ENCODE measurements at places on chromosomes 6 and 20.
A peak's percentile ranks its signal among the peaks of the same experiment; 100 is the strongest.

GRCh38 chr6:42292004-42292740, 74.5 kb upstream of the MRPS10 start:
- DNase-seq, result peak; percentile 18

- DNase-seq, result no peak
Observed at GRCh38 chr20:54550776-54551396, 75.5 kb downstream of the DOK5 start.

- no peak for DNase-seq
Observed at GRCh38 chr6:11722805-11723631, 55.6 kb downstream of the ADTRP start.

DNA sequence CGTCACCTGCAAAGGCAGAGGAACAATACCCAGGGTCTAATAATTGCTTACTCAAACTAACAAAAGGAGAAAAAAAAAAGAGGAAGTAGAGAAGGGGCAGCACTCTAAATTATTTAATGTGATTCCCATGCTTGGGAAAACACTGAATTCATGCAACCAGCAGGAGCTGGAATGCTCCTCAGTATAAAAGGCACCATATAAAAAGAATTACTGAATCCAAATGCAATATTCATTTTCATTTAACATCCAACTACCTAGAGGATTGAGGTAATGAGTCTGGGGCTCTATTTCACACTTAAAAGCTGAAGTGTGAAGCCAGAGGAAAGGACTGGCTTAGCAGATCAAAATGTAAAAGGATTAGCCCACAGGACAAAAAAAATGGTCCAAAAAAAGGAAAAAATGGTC, 8.7 kb downstream of the B4GALT5 start:
- no peak for DNase-seq

DNA sequence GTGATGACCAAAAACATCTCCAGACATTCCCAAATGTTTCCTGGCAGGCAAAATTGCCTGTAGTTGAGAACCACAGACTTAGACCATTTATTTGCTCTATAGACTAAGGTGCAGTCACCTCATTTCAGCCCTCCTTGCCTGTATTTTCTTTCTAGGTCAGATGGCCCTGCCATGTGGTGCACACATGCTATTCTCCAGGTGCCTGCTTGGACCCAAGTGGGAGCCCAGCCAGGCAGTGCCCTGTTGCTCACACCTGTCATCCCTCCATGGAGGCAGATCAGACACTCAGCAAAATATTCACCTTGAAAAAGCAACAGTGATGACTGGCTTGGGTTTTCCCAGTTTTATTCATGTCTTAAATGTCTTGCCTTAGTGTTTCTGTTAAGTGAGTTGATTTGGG, 311.4 kb downstream of the TFAP2C start:
- DNase-seq, result no peak

DNA sequence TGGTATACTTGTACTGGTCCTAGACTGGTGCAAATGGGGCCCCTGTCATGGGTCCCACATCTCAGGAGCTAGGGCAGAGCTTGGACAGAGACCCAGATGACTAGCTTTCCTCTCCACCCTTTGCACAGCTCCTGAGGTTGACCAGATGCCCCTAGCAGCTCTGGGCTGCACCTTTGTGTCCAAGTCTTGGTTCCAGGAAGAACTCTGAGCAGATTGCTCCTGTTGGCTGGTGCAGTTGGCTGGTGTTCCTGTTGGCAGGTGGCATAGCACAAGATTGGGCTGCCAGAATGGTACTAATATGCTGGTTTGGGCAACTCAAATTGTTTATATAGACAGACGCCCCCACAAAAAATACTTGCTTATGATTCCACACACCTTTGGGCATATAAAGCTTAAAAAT, 89.4 kb upstream of the EZR start:
- DNase-seq, result no peak

DNA sequence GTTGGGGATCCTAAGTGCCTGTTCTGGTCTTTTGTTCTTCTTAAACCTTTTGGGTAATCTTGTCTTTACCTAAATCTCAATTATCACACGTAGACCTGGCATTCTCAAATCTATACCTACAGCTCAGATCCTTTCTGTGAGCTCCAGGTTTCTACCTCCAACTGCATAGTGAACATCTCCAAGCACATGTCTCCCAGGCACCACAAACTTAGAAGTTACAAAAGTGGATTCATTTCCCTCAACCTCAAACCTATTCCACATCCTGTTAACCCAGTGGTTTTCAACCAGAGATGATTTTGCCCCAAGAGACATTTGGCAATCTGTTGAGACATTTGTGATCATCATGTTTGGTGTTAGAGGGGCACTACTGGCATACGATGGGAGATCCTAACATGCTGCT, 183.5 kb downstream of the TENT5A start:
- no peak for DNase-seq

- DNase-seq, result peak; percentile 67
Observed at GRCh38 chr6:167580619-167580911, 246.1 kb upstream of the AFDN start.

DNA sequence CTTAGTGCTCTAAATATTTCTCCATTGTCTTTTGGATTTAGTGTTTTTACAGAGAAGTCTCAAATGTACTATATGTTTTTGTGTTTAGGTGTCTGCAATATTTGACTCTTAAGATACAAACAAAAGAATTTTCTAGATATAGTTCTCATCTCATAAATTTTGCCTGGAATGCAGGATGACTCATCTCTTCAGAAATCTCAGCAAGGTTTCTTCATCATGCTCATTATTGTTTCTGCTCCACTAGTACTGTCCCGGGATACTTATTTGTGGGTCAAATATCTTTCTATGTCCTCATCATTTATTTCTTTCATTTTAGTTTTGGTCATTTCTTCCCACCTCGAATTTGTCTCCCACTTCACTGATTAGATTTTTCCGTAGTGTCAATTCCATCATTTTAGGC, 9.5 kb downstream of the AHI1 start:
- no peak for DNase-seq

DNA sequence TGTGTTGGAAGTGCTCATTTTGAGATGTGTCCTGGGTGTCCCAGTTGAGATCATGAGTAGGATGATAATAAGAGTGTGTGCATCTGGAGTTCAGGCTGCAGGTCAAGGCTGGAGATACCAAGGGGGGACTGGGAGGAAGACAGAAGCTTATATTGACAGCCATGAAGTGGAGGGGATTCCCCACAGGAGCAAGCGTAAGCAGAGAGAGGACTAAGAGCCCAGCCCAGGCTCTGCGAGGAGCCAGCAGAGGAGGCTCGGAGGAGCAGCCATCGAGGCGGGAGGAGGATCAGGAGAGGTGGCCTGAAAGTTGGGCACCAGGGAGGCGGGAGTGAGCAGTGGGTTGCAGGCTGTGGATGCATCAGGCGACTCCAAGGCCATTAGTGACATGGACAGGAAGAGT, 116.2 kb downstream of the SLC24A3 start:
- DNase-seq, result no peak

- DNase-seq, result no peak
Observed at GRCh38 chr6:100452998-100453397, 11.7 kb downstream of the SIM1 start.

DNA sequence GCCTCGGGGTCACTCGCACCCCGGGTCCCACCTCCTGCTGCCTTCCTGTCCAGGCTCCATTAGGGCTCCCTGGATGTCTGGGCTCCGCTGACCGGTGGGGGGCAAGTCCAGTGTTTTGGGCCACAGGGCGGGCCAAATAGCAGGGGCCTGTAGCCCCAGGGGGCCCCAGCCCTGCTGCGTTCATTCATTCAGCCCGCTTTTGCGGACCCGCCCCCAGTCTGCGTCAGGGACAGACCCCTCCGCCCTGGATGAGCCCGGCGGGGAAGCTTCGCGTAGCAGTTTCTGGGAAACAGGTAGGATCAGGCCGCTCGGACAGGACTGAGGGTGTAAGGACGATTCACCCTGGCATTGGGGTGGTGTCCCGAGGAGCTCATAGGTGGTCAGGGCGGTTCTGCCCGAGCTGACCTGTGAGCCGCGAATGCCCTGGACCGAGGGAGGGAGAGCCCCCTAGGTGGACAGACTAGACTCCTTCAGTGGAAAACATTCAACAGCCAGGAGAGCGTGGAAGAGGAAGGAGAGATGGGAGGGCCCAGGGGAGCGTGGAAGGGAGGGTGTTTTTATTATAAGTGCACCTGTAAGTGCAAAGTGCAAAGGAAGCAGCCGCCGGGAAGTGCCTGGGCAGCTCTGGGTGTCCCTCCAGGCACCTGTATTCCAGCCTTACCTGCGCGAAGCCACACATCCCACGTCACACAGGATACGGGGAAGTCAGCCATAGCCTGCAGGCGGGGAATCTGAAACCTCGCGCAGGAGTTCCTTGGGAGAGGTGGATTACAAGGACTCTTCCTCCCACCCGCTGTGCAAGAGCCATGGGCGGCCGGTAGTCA, 662 bp downstream of the ENTPD6 start:
- DNase-seq, result no peak

DNA sequence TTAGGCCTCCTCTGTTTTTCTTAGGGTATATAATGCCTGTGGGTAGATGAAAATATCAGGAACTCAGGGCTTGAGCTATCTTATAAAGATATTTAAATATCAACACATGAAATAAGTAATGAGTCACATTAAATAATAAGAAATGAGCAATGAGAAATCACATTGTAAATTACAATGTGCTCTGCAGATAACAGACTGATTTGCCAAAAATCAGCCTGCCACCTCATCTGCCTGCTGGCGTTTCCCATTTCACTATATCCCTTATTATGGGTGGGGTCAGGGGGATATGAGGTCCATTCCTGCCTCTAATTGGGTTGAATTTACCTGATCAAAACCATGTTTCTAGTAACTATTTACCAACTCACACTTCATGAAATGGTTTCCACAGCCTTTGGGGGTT, 335.2 kb downstream of the CDC5L start:
- DNase-seq, result no peak

DNA sequence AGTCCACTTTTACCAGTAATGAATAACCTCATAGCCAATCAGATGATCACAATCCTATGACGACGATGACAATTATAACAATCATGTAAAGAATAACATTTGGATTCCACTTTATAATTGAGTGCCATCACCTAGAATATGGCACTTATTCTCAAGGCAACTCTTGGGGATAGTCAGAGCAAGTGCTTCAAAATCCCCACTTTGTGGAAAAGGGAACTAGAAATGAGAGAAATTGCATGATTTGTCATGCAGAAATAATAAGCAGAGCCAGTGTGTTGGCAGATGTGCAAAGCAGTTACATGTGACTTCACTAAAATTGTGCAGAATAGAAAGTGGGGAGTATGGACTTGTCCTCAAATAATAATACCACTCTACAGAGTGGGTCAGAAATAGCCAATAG, 41.3 kb downstream of the FRK start:
- DNase-seq, result no peak

- DNase-seq, result no peak
Observed at GRCh38 chr6:11467364-11467763, 70.2 kb upstream of the TMEM170B start.

DNA sequence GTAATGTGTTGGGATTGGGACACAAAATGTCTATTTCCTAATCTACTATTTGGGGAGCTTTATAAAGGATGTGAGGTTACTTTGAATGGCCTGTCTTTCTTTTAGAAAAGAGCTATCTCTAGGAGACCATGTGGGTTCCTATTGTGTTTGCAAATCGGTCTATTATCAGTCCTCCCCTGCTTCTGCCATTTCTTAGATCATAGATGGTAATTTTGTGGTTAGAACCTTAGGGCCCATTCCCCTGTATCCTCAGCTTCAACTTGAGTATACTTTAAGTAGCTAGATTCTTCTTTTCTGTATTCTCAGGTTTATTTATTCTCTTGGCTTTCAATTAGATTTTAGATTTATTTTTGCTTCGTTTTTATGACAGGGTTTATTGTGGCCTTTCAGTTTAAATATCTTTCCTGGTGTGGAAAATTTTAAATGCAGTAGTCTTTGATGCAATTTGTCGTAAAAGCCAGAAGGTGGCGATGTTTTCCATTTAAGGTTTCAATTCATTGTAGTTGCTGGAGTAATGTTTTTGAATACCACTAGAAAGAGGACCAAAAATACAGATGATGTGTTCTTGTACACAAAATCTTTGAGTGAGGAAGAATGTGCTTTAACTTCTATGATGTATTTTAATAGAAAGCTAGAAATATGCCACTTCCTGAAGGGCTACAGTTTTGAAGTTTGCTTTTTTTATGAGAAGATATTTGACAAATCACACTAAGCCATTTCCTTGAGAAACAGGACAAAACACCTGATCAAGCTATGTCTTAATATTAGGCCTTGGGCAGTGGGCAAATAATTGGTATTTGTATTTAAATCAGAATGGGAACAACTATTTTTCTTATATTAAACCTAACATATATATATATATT, 20.3 kb downstream of the TBPL1 start:
- DNase-seq, result peak; percentile 49

DNA sequence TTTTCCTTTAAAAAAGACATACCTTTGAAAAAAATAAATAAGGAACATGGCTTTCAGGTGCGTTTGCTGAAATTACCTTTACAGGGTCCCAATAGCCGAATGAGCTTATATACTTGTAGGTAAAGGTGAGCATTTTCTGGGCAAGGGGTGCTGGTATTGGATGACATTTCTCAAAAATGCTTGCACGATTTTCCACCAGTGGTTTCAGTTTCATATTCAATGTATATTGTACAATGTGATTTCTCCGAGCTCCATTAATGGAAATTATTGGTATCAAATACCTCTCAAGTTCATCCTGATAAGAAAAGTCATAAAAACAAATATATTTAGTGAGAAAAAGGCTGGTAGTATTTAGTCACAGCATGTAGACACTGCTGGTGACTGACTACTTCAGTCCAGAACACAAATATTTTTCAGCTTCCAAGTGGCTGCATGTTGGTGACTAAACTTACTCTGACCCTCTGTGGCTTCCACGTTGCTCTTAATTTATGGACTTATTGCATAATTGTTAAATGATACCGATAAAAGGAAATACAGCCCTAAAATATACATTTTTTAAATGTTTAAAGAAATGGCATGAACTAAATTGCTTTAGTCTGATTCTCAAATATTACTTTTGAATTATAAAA, 32.9 kb upstream of the ZBTB24 start:
- DNase-seq, result peak; percentile 62

DNA sequence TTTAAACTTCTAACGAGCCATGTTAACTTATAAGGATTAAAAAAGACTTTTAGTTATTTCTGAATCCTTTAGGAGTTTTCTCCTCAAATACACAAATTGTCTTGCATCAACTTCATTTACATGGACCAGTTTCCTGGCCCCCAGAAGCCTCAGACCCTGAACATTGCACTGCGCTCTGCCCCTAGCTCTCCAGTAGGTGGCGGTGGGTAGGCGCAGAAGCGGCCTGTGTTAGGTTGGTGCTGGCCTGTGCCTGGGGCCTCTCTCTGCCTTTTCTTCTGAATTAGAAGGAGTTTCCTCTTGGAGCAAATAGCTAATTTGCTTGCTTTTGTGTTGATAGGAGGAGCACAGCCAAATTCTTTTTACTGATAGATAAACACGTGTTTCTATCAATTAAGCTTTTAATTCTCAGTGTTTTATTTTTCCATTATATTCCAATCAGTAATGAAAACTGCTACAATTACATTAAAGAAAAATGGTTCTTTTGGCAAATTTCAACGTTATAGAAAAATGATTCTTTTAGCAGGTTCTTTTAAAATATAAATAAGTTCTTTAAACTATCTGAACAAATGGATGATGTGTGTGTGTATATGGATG, 44.4 kb downstream of the DTD1 start:
- DNase-seq, result peak; percentile 32

All from MV-4-11 (cell line).